ENCODE measurements at places on chromosomes 13 and 19. TPM values are rescaled to one million over a fixed set of nuclear protein-coding genes. Genes with fewer than 3 reads are reported as not detected.

- no peak for DNase-seq
These were observed at the start of gene CACNA1A for GRCh38 chr19:13506471-13506820. CACNA1A (minus strand) TSS chr19:13506479; CDS start chr19:13506224, 255 bp downstream.

DNA sequence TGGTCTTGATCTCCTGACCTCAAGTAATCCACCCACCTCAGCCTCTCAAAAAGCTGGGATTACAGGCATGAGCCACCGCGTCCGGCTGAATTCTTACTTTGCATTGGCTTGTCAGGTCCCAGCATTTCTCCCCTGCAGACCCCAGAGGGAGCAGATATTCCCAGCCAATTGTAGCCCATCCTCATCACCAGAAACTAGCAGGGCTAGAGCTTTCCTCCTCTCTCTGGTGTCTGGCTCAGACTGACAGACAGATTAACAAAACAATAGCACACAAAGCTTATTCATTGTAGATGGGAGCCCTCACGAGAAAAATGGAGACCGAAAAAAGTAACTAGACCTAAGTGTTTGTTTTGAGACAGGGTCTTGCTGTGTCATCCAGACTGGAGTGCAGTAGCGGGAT is 7.5 kb upstream of the MPV17L2 start:
- DNase-seq: no peak

HCST gene
- total RNA-seq: 24.0 TPM

DNA sequence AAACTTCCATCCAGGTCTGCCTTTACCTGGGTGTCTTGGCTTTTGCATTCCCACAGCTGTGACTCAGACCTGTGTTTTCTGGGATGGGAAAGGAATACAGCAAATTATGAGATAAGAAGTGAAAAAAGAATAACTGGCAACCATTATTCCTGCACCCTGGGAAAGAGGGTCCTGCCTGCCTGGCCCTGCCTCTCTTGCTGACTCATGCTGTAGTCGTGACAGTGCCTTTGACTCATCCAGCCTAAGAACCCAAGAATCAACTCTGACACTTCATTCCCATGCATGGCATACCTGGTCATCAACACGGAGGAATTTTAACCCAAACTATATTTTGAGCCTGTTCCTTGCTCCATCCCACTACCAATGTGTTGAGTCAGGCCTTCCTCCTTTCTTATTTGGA is 185.4 kb upstream of the SERP2 start:
- DNase-seq: no peak

- peak; percentile 93 for DNase-seq
These were observed 3.6 kb downstream of the LGALS7 start for GRCh38 chr19:38769635-38770211.

GRCh38 chr13:30179597-30180276 is 127.6 kb downstream of the KATNAL1 start:
- no peak for DNase-seq

GRCh38 chr13:97855570-97856303 is 97.7 kb upstream of the IPO5 start:
- no peak for DNase-seq

DNA sequence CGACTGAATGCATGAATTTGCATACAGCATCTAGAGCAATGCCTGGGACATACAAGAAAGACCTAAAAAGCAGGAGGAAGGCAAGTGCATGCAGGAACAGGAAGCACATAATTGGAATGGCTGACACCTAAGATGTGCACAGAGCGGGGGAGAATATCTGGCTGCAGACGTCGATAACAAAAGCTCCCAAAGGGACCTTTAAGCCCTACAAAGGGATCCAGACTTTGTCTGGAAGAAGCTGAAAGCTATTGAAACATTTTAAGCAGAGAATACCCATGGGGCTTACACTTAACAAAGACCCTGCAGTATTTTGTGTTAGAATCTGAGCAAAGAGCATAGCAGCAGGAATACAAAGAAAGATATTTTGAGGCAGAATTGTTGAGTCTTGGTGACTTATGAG is 107.4 kb upstream of the CLDN10 start:
- DNase-seq: no peak
